PC-3 (cell line): ENCODE measurements at places on chromosomes 7 and 10. TPM values are rescaled to one million over a fixed set of nuclear protein-coding genes. Genes with fewer than 3 reads are reported as not detected.

The PRRT4 gene
- total RNA-seq: 0.36 and 0.69 TPM in 2 replicates

GRCh38 chr10:103041391-103041790, 123.3 kb downstream of the CNNM2 start:
- no peak overlapping the region for H3K27ac ChIP-seq
- H3K4me3 ChIP-seq: no peak overlapping the region
- no peak for DNase-seq
- no peaks in the 10 kb centered on the region for H3K4me1 ChIP-seq
- no peaks in the 10 kb centered on the region for H3K36me3 ChIP-seq

The RBP3 gene
- not detected in 2 replicates for total RNA-seq

DNA sequence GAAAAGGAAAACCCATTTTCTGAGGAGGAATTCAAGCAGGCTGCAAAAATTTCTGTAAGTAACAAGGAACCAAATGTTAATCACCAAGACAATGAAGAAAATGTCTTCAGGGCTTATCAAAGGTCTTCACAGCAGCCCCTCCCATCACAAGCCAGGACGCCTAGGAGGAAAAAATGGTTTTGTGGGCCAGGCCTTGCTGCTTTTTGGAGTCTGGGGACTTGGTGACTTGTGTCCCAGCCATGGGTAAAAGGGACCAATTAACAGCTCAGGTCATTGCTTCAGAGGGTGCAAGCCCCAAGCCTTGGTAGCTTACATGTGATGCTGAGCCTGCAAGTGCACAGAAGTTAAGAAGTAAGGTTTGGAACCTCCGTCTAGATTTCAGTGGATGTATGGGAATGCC, 55.7 kb upstream of the FOXP2 start:
- H3K36me3 ChIP-seq: no peaks in the 10 kb centered on the region
- no peaks in the 10 kb centered on the region for H3K27me3 ChIP-seq
- DNase-seq: no peak
- H3K27ac ChIP-seq: no peak overlapping the region
- no peak overlapping the region for H3K4me3 ChIP-seq
- H3K4me1 ChIP-seq: no peaks in the 10 kb centered on the region

- H3K27me3 ChIP-seq: no peaks in the 10 kb centered on the region
- H3K4me1 ChIP-seq: no peaks in the 10 kb centered on the region
- no peaks in the 10 kb centered on the region for H3K36me3 ChIP-seq
- DNase-seq: no peak
- no peak overlapping the region for H3K27ac ChIP-seq
Measured at GRCh38 chr10:44125879-44126278, 259.0 kb downstream of the CXCL12 start.

The INSYN2A gene
- not detected in 2 replicates for total RNA-seq

DNA sequence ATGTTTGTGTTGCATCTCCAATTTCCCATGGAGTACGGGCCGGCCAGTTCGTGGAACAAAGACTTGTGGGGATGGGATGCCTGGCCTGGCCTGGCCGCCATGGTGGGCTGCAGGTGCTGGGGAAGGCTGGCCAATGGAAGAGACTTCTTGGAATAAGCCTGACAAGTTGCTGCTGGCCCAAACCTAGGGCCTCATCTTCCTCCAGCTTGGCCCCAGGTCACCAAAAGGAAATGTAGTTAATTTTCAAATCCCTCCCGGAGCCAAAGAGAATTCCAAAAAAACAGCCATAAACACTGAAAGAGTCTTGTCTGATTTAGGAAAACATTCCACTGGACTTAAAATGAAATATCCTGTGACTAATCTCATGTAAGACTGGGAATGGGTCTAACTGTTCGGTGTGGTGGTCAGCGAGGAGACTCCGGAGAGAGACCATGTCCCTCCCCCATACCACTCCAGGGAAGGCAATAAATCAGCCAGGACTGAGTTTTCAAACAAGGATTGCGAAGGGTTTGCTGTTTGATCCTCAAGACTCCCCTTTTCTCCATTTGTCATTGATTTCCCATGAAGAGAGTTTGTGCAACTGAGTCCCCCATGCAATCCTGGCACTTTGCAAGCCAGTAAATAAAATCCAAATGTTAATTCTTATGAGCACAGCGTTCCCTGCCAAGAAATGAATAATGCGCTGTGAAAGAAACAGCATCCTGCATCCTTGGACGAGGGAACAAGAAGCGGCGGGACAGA, 128.7 kb upstream of the HABP2 start:
- peaks cover 12% of the 10 kb centered on the region for H3K4me1 ChIP-seq
- H3K36me3 ChIP-seq: no peaks in the 10 kb centered on the region
- no peak overlapping the region for H3K27ac ChIP-seq
- H3K27me3 ChIP-seq: no peaks in the 10 kb centered on the region

- no peak overlapping the region for H3K27ac ChIP-seq
- DNase-seq: no peak
- H3K4me3 ChIP-seq: no peak overlapping the region
- H3K27me3 ChIP-seq: no peaks in the 10 kb centered on the region
Measured at GRCh38 chr7:44922351-44922694, 37.0 kb upstream of the PURB start.
